AG10803 (cell line): ENCODE measurements at places on chromosomes 5 and 9.

DNA sequence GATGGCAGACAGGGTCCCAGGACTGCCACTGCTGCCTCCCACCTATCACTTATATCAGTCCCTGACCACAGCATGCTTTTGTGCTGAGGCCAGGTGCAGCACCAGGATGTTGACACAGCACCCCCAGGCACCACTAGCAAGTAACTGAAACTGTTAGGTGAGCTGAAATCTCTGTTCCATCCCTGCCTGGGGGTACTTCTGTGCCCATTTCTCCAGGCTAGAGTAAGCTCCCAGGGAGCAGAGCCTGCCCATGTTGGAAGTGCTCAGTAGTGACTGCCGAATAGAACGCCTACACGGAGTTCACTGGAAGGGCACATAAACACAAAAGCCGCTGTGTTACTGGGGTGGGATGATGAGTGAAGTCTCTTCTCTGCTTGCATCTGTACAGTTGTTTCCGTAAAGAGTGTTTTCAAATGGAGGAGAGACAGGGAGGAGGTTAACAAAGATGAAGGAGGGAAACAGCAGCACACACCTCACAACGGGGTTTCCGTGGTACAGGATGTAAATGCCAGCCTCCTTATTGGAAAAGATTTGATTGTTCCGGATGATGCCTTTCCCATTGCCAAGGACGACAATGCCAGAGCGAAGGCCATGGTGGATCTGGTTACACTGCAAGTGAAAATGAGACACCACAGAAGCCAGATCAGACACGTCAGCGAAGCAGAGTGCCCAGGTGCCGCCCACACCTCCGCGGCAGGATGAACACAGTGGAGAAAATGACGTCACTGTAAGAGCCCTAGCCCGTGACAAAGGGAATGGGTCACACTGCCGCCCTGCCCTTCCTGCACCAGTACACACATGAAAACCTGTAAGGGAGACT is 43.1 kb downstream of the POLR1E start:
- DNase-seq = no peak

DNA sequence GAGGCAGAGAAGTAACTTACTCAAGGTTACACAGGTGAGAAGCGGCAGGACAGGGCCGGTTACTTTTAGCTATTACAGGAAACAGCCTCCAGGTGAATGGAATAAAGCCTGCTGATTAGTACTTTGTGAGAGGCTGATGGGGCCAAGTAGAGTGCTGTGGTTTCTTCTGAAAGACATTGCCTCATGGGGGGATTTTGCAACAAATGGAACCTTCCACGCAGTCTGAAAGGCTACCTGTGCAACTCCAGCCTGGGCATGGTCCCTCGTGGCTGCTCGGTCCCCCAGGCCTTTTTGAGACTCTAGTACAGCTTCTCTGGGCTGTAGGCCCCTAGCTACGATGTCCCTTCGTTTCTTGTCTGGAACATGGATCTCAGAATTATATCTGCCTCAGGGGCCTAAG is 2.0 kb downstream of the TMEM268 start:
- no peak for DNase-seq

GRCh38 chr9:12777121-12778022 is 2.6 kb downstream of the LURAP1L start:
- no peak for DNase-seq

DNA sequence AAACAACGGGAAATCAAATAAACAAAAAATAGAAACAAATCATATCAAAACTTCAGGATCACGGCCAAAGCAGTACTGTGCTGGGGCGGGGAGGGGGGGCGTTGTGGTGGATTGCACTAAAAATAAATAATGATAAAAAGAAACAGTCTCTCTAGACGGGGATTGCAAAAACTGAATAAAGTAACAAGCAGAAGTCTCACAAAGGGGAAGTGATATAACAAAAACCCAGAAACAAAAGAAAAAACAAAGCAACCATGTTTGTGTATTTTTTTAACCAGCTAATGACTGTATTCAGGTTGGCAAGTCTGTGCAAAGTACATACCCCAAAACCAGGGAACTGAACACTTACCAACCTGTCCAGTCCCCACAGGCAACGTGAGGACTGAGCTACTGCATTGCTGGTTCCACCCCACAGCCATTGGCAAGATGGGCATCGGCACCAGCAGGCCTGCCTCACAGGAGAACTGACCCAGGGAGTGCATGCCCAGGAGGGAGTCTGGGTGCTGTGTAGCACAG is 24.1 kb downstream of the BICD2 start:
- DNase-seq = no peak

DNA sequence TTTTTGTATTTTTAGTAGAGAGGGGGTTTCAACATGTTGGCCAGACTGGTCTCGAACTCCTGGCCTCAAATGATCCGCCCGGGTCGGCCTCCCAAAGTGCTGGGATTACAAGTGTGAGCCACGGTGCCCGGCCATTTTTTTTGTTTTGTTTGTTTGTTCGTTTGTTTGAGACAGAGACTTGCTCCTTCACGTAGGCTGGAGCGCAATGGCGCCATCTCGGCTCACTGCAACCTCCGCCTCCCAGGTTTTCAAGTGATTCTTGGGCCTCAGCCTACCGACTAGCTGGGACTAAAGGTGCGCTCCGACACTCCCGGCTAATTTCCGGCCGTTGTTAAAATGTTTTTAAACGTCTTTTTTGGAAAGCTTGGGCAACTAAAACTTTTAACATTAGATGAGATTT is 54.0 kb downstream of the SHOC1 start:
- no peak for DNase-seq

- DNase-seq = peak; percentile 10
These were observed at the start of gene SHISAL2B for GRCh38 chr5:64690417-64691151. Gene SHISAL2B (plus strand): TSS chr5:64690503. CDS start chr5:64690624, 121 bp downstream.

DNA sequence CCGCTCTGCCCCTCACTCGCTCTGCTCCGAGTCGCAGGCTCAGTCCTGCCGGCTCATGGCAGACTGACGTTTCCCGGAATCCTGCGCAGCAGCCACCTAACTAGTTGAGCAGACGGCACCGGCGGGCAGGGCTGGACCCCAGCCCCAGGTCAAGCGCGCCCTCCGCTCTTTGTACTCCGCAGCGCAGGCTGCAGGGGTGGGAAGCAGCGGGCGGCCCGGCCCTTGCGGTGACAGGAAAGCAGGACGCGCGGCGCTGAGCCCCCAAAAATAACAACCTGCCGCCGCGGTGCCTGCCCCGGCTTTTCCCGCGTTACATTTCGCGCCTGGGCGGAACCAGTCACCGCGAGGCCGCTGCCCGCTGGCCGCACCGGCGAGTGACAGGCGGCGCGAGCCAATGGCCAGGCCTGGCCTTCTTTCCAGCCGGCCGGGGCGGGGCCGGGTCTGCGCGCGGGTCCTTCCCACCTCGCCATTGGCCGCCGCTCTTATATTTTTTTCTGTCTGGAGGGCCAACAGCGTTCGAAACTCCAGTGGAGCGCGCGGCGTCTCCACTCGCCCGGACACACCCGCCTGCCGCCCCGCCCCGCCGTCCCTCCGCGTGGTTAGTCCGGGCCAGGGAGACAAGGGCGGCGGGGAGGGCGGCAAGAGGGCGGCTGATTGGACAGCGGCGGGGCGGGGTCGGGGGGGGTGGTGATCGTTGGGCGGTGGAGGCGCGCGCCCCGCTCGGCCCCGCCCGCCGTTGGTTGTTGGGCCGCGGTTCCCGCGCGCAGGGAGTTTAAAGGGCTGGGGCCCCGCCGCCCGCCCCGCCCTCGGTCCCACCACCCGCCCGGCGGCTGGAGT is at the start of gene ZNF367:
Gene ZNF367 (minus strand): TSS at position 288 of the 837 bp plus-strand sequence. CDS start 338 bp downstream, outside the sequence.
- DNase-seq = peak; percentile 99

DNA sequence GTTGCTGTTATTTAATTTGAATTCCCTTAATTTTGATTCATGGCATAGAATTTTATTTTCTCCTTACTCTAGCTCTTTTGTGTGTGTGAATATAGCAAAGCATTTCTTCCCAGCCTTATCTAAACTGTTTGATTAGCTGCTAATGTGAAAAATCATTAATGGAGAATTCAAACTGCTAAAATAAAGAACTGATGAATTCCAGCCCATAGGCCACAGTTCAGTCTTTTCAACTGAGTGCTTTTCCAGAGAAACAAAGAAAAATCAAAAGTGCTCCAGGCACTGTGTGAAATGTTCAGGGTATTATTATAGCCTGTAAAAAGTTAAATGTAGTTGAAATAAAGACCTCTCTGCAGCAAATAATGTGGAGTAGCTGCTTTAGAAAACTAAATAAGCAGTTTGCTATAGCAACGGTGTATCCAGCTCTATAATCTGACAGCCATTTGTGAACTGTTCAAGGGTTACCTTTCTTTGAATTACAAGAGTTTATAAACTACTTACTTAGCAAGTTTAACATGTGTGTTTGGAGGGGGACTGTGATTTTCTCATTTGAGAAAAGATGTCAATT is 123.8 kb downstream of the GIN1 start:
- DNase-seq = no peak

DNA sequence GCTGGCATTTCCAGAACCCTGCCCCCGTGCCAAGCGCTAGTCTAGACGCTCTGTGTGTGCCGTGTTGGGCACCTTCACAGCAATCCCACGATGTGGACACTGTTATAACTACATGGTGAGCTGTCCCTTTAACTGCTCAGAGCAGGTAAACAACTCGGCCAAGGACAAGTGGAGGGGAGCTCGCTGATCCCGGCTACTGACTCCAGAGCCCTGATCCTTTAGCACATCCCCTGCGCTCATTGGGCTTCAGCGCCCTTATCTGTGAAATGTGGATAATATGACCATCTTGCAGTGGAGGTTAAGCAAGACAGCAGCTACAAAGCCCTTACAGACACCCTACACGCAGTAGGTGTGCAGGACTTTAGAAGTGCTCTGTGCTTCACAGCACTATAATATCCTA is 16.5 kb downstream of the ORM2 start:
- DNase-seq = no peak

- no peak for DNase-seq
These were observed 321.9 kb upstream of the IRX4 start for GRCh38 chr5:2204366-2205184.

GRCh38 chr9:126335837-126336735 is 9.5 kb downstream of the MVB12B start:
- DNase-seq = no peak

DNA sequence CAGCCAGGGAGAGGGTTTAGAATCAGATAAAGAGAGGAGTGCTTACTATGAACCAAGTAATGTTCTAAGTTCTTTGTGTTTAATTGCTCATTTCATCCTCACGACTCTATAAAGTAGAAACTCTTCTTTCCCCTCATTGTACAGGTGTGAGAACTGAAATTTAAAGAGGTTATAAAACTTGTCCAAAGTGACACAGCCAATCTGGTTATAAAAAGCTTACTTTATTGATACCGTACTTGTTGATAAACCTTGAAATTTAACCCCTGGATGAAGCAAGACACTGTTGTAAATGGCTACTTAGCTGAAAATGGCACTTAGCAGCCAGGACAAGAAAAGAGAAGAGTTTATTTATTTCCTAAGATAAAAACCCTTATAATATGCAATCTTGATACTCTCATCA is 702.4 kb downstream of the KCTD16 start:
- no peak for DNase-seq

DNA sequence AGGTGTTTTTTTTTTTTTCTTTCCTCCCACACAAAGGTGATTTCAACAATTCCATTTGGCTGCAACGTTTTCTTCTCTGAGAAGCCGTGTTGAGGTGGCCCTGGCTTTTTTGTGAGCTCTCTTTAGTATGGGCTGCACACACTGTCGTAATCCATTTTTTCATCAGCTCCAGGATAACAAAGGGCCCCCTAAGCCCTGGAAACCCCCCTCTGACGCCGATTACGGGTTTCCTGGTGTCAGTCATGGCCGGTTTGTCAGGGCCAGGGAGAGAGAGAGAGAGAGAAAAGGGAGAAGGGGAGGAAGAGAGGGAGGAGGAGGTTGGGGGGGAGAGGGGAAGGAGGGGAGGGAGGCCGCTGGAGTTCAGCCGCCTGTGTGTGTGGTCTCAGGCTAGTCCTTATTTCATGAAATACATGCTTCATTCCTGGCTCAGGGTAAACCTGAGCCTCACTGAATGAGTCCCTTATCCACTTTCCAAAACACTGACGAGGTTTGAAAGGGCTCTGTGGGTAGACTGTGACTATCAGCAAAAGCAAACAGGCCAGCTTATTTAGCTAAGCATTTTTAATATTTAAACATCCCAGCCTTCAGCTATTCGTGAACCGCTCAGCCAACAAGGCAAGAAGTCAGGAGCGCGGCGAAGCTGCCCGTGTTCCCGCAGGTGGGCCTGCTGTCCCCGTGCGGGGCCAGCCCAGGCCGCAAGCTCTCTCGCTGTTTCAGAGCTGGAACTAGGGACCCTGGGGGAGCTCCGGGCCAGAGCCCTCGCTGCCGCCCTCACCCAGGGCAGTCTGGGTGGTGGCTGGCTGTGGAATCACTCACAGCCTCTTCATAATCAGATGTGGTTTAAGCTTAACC is 172.8 kb downstream of the ERCC6L2 start:
- no peak for DNase-seq

- no peak for DNase-seq
These were observed 101.9 kb downstream of the HTR1A start for GRCh38 chr5:63860379-63860778.

DNA sequence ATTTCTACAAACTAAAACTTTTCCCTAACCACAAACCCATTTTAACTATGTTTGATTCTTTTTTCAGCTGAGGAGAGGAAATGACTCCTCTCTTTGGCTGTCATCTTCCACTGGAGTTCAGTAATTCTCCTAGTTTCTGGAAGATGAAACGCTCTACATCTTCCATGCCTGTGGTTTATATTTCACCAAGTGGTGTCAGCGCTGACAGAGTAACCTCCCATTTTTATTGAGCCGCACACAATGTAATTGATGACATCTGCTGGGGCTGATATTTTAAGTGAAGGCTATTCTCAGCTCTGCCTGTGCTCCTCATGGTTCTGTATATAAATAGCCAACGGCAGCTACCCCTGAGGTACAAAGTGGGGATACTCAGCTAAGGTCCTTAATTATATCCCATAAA is 234.6 kb downstream of the SPOCK1 start:
- DNase-seq = peak; percentile 96

DNA sequence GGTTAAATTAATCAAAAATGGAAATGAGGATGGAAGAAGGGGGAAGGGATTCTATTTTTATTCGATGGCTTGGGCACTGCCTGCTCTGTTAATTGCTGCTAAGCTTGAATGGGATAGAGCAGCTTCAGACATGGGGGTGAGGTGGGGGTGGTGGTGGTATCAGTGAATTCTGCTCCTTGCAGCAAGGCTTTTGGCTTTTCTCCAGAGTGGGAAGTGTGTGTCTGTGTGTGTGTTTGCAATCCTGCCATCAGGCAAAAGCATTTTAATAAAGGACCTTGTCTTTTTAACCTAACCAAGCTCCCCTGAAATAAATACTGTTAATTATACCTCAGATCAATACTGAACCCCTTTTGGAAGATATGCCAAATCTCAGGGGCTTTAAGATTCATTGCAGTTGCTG is 110.9 kb upstream of the GPR151 start:
- DNase-seq = no peak

DNA sequence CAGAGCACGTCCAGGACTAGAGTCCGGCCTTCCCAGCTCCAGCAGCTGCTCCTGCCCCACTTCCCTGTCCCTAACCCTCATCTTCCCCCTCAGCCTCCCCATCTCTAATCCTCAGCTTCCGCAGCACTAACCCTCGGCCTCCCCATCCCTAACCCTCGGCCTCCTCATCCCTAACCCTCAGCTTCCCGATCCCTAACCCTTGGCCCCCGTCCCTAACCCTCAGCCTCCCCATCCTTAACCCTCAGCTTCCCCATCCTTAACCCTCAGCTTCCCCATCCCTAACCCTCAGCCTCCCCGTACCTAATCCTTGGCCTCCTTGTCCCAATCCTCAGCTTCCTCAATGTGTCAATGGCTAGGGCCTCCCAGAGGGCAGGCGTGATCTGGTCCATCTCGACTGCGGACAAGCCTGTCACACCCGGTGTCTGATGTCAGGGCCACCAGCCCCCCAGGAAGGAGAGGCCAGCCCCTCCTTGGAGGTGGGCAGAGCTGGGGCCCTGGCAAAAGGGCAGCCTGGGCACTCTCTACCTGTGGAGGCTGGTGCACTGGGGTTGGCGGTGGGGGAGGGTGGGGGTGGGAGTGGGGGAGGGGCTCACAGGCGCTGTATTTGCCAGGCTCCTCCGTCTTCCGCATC is 1.4 kb downstream of the OBP2B start:
- DNase-seq = no peak
